Activated CD8-positive, alpha-beta T cell treated with anti-CD3 and anti-CD28 coated beads, Interleukin-2, amount 10 ng/mL, durations not matched to agents 7 days and 5 days (primary cell): ENCODE measurements at places on chromosomes 1 and 21. TPM values are rescaled to one million over a fixed set of nuclear protein-coding genes. Genes with fewer than 3 reads are reported as not detected.

TRIM58 gene
- total RNA-seq = 0.74 TPM

FCRLA gene
- not detected for total RNA-seq

- DNase-seq = no peak
- H3K27ac ChIP-seq = no peak overlapping the region
- H3K27me3 ChIP-seq = no peaks in the 10 kb centered on the region
- H3K4me3 ChIP-seq = no peak overlapping the region
- H3K4me1 ChIP-seq = no peaks in the 10 kb centered on the region
These were observed 105.9 kb downstream of the GPATCH2 start for GRCh38 chr1:217524787-217525520.

GRCh38 chr1:11431941-11432507, 46.9 kb upstream of the DISP3 start:
- H3K4me1 ChIP-seq = peaks cover 7% of the 10 kb centered on the region
- peaks cover 6% of the 10 kb centered on the region for H3K27me3 ChIP-seq
- no peak overlapping the region for H3K27ac ChIP-seq
- H3K36me3 ChIP-seq = no peaks in the 10 kb centered on the region

- H3K27me3 ChIP-seq = peaks cover 9% of the 10 kb centered on the region
- H3K4me3 ChIP-seq = no peak overlapping the region
- H3K4me1 ChIP-seq = no peaks in the 10 kb centered on the region
These were observed 6.9 kb downstream of the RGS4 start for GRCh38 chr1:163076044-163076443.

PADI4 gene
- 1.0 TPM for total RNA-seq

GRCh38 chr1:204511366-204511765, 4.8 kb upstream of the MDM4 start:
- H3K27ac ChIP-seq = no peak overlapping the region
- H3K4me3 ChIP-seq = no peak overlapping the region
- no peak for DNase-seq
- peaks cover 8% of the 10 kb centered on the region for H3K36me3 ChIP-seq

DNA sequence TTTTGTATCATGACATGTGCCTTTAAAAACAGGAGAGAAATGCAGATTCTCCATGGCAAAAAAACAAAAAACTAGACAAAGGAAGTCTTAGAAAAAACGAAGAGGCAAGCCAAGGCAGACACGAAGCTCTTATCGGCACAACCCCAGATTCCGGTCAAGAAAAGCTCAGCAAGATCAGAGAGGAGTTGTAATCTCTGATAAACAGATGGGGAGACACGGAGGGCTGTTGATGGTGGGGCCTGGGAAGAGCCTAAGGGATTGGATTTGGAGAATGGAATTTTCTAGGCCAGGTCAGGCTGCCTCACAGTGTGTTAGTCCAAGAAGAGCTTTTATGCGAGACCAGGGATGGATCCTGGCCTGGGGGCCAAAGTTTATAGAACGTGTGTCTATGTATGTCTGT, 96.2 kb upstream of the AKT3 start:
- H3K27me3 ChIP-seq = no peaks in the 10 kb centered on the region
- no peak overlapping the region for H3K27ac ChIP-seq
- H3K36me3 ChIP-seq = no peaks in the 10 kb centered on the region
- DNase-seq = no peak
- no peak overlapping the region for H3K4me3 ChIP-seq
- H3K4me1 ChIP-seq = no peaks in the 10 kb centered on the region

DNA sequence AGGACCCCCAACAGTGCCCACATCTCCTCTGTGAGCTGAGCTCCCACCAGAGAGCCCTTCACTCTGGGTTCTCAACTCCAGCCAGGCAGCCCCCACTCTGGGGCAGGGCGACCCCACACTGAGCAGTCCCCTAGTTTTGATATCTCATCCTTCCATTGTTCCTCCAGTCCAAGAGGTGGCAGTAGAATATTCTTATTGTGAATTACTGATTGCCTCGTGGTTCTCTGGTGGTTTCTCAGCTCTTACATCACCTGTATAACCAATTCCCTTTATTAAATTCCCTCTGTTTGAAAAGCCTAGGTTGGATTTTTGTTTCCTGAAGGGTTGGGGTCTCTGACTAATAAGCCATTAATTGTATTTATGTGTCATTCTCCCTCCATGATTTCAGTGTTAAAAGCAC, 407.5 kb downstream of the SETD4 start:
- H3K27ac ChIP-seq = no peak overlapping the region
- peaks cover 7% of the 10 kb centered on the region for H3K27me3 ChIP-seq
- H3K4me3 ChIP-seq = no peak overlapping the region
- H3K36me3 ChIP-seq = no peaks in the 10 kb centered on the region

DNA sequence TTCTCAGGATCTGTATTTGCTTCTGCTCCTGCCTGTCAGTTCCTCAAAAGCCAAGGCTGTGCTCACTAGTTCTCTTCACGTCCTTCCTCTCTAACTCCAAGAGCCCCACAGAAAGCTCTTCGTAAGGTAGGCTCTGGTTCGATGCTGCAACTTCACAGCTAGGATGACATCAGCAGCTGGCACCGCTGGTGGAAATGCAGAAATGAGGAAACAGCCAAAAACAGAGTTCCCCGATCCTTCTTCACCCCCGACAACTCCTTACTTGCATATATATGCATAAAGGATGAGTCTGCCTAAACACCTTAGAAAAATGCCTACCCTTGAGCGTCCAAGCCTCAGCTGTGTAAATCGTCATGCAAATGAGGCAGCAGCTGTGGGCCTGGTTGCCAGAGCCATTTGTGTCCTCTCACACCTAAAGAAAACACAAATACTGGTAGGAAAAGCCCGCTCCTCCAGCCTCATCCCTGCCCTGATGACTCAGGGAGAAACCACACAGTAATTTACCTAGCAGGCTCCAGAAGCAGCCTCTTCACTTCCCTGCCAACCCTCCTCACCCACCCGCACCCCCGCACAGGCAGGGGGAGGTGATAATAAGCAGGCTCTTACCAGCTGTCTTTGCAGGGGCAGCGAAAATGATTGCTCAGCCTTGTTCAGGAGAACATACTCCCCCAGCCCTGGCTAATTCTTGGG, 28.2 kb downstream of the BATF3 start:
- peaks cover 9% of the 10 kb centered on the region for H3K27me3 ChIP-seq
- H3K4me1 ChIP-seq = peaks cover 37% of the 10 kb centered on the region
- no peaks in the 10 kb centered on the region for H3K36me3 ChIP-seq
- no peak overlapping the region for H3K27ac ChIP-seq
